Chondrocyte (in vitro differentiated cells): ENCODE measurements at places on chromosomes 1 and 21. TPM values are rescaled to one million over a fixed set of nuclear protein-coding genes. Genes with fewer than 3 reads are reported as not detected.

The TSSK3 gene
- total RNA-seq, result 0.90 to 2.0 TPM (median 1.7 TPM) in 3 replicates

The FCRL1 gene
- total RNA-seq, result not detected in 3 replicates

The TAS1R1 gene
- not detected in 3 replicates for total RNA-seq

The CELA2B gene
- not detected in 3 replicates for total RNA-seq

The EPHA2 gene
- total RNA-seq, result 38.5 to 47.4 TPM (median 40.0 TPM) in 3 replicates

- DNase-seq, result no peak
Measured at GRCh38 chr1:15063346-15063745, 90.2 kb upstream of the TMEM51 start.

- no peak for DNase-seq
Measured at GRCh38 chr1:184056921-184057555, 5.5 kb downstream of the TSEN15 start.

DNA sequence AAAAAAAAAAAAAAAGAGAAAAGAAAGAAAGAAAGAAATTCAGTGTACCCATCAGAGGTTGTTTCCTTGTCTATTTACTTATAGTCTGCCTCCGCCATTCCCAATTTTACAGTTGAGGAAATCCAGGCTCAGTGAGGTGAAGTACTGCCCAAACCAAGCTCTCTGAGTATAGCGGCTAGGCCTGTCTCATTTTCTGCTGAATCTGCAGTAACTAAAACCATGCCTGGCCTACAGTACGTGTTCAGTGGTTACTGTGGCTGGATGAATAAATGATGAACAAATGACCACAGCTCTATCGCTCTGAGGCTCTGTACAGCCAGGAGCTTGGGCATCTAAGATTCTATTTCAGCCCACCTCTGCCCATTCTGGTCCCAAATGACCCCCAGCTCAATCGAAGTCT, 24.3 kb downstream of the RAP1GAP start:
- DNase-seq, result no peak

GRCh38 chr1:230174041-230174440, 107.0 kb downstream of the GALNT2 start:
- no peak for DNase-seq

DNA sequence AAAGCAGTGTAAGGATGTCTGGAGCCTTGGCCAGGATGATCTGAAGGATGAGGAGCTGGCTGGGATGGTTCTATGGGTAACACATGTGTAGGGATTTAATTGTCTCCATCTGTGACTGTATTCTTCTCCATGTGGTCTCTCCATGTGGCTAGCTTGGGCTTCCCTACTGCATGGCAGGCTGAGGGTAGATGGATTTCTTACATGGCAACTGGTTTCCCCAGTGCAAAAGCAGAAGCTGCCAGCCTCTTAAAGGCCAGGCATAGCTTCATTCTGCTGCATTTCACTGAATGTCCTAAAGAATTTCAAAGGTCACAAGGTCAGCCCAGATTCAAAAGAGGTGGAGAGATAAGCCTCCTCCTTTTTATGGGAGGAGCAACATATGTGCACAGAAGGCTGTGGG, 61.7 kb downstream of the XCL2 start:
- DNase-seq, result no peak

DNA sequence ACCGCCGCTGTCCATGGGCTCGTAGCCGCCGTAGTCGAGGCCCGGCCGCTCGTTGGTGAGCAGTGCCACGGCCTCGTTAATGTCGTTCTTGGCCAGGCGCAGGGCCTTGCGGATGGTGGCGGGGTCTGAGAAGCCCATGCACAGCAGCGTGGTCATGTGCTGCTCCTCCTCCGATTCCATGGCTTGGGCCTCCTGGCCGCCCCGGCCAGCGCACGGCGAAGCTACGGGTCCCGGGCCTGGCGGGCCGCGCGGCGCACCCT, 300 bp downstream of the USP24 start:
- no peak for DNase-seq

- DNase-seq, result no peak
Measured at GRCh38 chr1:85427331-85427730, 37.6 kb downstream of the DDAH1 start.

DNA sequence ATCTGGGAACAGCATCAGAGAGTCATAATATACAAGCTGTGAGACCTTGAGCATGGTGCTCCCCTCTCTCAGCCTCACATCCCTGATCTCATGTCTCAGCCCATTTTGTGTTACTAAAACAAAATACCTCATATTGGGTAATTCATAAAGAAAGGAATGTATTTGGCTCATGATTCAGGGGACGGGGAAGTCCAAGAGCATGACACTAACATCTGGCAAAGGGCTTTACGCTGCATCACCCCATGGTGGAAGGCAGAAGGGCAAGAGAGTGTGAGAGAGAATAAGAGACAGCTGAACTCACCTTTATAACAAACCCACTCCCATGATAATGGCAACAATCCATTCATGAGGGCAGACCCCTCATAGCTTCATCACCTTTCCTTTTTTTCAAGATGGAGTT, 36.5 kb downstream of the RNASEL start:
- no peak for DNase-seq

DNA sequence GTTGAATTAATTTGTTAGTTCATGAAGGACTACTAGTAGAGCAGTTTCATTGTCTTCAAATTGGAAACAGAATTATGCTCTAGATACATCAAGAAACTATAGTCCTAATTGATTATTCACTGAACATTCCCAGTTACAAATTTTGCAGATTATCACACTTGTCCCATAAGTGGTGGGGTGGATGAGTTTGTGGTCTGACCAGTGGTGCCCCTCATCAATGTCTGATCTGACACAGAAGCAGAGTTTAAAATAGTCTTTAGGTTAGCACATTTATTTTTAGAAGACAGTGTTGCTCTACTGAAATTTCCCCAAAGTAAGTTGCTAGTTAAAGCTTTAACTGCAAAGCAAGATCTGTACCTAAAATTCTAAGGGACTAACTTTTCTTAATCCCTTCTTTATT, 42.9 kb downstream of the INKA2 start:
- DNase-seq, result no peak

DNA sequence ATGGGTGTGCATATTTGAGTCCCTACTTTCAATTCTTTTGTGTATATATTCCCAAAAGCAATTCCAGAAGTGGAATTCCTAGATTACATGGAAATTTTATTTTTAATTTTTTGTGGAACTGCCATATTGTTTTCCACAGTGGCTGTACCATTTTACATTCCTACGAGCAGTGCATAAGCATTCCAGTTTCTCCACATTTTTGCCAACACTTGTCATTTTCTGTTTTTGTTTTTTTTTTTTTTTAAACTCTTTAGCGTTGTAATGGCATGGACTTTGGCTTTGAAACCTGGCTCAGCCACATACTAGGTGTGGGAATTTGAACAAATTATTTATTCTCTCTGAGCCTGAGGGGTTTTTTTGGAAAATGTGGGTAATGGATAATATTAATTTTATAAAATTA, 214.5 kb upstream of the UBE2U start:
- DNase-seq, result no peak

DNA sequence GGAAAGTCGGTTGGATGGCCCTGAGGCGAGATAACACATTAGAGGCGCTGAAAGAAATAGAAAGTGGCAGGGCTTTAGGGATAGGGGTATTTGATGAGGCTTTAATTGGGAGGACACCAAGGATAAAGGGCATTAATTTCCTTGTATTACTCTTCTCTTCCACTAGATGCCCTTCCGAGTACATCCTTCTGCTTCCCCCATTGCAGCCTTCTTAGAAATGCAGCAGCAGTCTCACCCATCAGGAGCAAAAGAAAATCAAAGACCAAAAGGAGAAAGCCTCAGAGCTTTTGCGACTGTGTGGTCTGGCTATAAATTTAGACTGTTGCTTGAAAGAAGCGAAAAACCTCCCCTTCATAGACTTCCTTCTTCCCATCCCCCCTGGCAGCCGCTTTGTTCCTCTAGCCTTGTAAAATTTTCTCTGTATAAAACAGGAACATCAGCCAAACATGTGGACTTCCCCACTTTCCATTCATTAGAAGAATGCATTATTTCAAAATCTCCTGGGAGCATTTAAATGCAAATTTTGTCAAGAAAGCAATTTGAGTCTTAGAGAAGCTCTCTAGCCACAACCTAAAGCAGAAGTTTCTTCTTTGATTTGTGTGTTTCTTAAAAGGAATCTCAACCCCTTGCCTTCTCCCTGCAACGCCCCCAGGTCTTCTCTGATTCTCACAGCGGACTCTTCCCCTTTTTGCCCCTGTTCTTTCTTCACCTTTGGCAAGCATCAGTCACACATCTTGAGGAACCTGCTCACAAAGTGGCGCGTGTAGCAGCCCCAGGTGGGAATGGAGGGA, 76.6 kb downstream of the NDUFS5 start:
- DNase-seq, result no peak

DNA sequence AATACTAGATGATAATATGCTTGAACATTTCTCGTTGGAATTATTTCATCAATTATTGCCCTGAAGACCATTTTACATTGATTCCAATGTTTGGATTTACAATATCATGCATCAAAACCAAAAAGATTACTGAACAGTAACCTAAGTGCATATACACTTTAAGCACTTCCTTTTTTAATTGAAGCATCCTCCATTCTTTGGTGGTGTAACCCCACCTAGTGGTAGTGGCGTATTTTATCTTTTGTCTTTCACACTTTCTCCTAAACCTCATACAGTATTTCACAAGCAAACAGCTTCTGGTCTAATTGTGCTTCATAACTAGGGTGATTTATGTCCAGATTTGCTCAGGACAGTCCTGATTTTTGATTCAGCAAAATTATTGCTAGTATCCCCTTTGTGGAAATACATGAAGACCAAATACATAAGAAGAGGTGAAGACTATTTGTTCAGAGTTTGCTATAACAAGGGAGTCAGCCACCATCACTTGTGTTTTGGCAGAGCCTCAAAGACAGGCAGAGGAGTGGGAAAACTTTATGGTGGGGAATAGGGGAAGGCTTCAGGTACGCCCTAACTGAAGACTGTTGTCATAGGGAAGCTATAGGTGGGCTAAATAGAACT, 3.4 kb upstream of the NVL start:
- DNase-seq, result no peak

DNA sequence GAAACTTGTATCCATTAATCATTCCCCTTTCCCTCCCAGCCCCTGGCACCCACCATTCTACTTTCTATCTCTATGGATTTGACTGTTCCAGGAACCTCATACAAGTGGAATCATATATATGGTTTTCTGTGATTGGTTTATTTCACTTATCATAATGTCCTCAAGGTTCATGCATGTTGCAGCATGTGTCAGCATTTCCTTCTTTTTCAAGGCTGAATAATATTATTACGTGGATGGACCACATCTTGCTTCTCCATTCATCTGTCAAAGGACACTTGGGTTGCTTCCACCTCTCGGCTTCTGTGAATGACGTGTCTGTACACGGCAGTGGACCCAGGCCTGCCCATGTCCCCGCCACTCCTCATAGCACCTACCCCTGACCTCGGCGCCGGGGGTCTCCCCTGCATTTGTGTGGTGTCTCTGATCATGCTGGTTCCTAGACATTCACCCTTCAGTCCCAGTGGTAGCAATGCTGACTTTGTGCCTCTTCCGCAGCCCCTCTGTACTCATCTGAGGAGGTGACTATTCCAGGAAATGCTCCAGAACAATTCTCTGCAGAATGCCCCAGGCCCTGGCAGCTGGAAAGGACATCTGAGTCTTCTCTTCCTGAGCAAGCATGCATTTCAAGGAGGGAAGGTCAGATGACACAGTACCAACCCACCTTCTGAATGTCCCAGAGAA, 136.9 kb downstream of the PSMG1 start:
- DNase-seq, result no peak
